CD8-positive, alpha-beta T cell (primary cell): ENCODE measurements at places on chromosomes 3 and 15.

- no peak for DNase-seq
Observed at GRCh38 chr15:61411902-61412510, 182.9 kb upstream of the RORA start.

- DNase-seq = no peak
Observed at GRCh38 chr3:180036092-180036670, 556 bp downstream of the PEX5L start.

- DNase-seq = no peak
Observed at GRCh38 chr15:70702584-70702983, 60.8 kb downstream of the UACA start.

DNA sequence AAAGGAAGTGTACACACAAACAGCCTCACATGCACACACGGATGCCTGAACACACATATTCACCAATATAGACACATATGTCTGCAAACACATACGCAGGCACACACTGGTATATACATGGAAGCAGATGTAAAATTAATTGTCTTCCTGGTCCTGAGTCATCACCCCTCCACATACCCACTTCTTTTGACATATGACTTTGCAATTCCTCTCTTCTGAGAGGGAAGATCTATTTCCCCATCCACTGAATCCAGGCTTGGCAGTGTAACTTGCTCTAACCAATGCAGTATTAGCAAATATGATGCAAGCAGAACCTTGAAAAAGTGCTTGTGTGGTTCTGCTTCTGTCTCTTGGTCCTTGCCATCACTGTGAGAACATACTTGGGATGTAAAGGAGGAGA lies 76.8 kb upstream of the HRH1 start:
- no peak for DNase-seq

GRCh38 chr3:77906102-77906709 lies 866.3 kb downstream of the ROBO2 start:
- no peak for DNase-seq

DNA sequence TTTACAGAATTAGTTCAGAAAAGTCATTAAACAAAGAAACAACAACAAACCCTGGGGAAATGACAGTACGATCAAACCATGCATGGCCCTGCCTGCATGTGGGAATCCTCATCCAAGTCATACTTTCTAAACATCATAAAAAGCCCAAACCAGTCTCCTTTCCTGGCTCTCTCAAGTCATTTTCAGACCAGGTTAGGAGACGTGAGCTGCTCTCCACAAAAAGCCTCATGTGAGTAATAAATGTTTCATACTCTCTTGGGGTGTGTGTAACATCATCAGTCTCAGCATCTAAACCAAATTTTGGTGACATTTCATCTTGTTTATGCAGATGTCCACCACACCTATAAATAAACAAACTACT lies 18.9 kb downstream of the GREM1 start:
- no peak for DNase-seq

DNA sequence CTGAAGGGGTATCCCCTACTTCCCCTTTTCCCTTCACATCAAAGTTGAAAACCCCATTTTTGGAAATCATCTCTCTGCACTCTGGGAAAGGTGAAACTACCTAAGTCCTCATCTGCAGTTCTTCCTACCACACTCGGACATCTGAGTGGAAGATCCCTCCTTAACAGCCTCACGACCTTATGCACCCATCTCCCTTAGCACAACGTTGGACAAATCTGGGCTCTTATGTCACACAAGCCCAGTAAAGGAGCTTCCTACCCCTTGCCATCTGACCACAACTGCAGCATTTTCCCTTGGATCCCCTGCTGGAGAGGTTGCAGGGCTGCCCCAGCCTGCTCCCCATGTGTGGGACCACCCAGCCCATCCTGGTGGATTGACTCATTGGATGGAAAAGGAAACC lies 252.1 kb upstream of the ST8SIA2 start:
- DNase-seq = no peak

GRCh38 chr3:172068977-172069376 lies 29.6 kb downstream of the FNDC3B start:
- DNase-seq = no peak

- no peak for DNase-seq
Observed at GRCh38 chr15:96327155-96327741, 3.3 kb upstream of the NR2F2 start.

DNA sequence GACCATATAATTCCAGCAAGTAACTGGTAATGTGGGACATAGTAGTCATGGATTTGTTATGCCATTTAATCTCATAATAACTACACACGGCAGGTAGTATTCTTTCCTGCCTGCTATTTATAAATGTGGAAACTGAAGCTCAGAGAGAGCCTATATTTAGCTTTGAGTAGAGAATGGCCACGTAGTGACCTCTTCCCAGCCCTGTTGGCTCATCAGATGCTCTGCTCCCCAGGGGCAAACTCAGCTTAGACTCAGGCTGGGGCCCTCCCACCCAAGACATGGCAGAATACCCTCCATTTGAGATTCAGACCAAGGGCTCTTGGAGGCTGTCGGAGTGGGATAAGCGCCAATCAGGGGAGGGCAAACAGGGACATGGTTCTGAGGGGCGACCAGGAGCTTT lies 17.3 kb upstream of the HDAC11 start:
- no peak for DNase-seq

DNA sequence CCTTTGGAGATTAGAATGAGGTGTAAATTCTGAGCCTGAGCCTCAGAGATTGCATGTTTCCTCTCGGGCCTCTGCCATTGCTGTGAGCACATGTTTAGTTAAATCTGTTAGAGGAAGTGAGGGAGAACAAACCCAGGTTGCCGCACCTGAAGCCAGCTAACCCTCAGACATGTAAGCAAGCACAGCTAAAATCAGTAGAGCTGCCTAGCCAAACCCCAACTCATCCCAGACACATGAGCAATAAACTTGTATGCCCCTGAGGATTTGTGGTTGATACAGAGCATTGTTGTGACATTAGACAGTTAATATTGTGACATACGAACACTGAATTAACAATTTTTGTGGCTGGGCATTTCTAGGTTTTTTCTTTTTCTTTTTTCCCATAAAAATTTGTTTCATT lies 41.9 kb downstream of the NMD3 start:
- DNase-seq = no peak

- DNase-seq = no peak
Observed at GRCh38 chr3:72123908-72124441, 339.0 kb upstream of the PROK2 start.

DNA sequence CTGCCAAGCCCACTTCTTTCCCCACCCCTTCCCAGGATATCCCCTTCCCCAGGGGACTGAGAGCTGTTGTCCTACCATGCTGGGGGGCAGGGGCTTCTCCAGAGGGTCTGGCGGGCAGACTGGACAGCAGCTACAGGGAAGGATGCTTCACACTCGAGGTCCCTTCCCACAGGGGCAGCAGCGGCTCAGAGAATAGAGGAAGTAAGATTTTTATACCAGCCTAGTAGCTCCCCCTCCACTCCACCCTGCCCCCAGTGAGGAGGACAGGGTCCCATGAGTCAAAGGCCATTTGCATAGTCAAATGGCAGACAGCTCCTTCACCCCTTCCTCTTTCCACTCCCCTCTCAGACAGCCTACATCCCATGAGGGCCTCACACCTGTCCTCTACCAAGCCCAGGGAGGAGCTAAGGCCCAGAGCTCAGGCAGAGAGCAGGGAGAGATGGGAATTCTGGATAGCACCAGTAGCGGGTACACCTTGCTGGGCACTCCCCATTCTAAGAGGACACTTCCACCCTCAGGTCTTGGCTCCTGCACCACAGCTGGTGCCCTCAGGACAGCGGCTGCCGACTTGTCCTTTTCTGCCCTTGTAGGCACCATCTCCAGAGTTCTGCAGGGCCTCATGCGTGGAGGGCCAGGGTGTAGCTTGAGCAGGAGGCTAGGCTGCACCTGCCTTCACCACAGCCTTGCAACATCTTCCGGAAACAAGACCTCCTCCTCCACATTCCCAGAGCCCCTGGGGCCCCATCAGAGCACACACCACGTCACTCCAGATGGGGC lies at the start of gene TLR9:
TLR9 (minus strand) TSS at position 194 of the 777 bp plus-strand sequence; CDS start at position 78, 116 bp downstream.
- DNase-seq = no peak

DNA sequence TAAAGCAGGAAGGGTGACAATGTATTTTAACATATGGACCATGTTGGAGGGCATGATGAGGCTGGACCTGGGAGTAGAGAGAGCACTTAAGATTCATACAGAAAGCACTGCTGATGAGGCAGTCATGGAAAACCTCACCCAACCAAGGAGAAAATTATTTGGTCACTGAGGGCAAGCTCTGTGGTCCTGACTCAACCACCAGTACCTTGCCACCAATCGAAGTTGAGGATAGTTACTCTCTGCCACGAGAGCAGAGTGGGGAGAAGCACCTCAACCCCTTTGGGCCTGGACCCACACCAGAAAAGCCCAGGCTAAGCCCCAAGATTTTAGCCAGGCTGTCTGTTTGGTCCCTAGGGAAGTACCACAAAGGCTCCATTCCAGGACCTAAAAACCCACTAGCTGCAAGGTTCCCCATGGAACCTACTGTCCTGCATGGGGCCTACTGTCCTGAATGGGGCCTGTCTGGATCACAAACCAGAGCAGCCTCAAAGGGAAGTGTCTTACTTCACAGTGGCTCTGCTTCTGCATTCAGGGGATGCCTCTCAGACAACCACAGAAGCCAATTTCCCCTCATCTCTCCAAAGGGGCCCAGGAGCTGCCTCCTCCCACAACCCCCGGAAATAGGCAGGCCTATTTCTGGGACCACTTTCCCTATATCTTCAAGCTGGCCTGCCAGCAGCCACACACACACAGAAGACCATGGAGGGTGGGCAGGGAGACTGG lies 4.2 kb downstream of the CCDC71 start:
- DNase-seq = no peak

DNA sequence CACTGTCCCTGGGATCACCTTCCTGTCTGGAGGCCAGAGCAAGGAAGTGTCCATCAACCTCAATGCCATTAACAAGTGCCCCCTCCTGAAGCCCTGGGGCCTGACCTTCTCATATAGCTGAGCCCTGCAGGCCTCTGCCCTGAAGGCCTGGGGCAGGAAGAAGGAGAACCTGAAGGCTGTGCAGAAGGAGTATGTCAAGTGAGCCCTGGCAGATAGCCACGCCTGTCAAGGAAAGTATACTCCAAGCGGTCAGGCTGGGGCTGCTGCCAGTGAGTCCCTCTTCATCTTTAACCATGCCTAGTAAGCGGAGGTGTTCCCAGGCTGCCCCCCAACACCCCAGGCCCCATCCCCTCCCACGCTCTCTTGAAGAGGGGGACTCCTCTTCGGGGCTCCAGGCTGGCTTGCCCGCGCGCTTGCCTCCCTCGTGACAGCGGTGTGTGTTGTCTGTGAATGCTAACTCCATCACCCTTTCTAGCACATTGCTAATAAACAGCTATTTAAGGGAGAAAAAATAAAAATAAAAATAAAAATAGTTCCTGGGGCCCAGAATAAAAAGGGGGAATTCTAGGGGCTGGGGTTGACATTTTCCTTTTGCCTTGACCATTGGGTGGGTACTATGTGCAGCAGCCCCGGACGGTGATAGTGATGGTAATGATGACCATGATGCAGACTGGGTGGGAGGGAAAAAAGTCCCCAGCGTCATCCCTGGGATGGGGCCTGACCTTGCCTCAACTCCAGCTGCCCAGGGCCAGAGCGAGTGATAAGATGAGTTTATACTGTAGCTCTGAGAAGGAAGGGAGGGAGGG lies 3.3 kb upstream of the ALAS1 start:
- DNase-seq = no peak

- DNase-seq = no peak
Observed at GRCh38 chr3:20222274-20222673, 36.3 kb upstream of the SGO1 start.

- DNase-seq = no peak
Observed at GRCh38 chr3:136928240-136928639, 29.5 kb upstream of the IL20RB start.

DNA sequence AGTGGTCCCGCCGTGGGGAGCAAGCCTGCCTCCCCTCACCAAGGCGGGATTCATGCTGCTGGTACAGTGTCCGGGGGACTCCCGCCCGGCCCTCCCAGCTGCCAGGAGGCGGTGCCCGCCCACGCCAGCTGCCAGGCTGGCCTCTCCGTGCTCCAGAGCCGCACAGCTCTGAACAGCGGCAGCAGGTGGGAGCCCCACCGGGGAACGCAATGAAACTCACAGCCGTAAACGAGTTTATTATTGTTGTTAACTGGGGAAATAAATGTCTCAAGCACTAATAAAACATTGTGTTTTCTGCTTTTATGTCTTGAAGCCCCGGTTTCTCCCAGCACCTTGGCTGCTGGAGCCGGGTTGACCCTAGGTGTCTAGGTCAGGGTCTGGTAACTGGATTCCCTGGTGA lies 317.7 kb upstream of the TLE3 start:
- DNase-seq = no peak

DNA sequence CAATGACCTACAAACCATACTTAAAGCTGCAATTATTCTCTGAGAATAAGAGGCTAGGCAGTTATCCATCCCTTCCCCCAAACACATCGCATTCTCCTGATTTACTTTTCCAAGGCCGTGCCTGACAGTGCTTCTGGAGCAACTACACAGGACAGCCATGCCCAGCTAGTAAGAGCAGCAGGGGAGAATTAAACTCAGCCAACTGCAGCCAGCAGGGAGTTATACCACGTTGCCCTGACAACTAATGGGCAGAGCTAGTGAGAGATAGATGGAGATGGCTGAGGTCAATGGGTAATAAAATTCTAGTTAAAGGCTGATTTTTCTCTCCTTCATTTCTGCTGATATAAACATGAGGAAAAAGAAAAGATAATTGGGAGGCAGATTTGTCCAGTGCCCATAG lies 193.8 kb upstream of the PPP2R3A start:
- DNase-seq = no peak

GRCh38 chr15:82798531-82799166 lies 7.2 kb downstream of the FSD2 start:
- DNase-seq = no peak

DNA sequence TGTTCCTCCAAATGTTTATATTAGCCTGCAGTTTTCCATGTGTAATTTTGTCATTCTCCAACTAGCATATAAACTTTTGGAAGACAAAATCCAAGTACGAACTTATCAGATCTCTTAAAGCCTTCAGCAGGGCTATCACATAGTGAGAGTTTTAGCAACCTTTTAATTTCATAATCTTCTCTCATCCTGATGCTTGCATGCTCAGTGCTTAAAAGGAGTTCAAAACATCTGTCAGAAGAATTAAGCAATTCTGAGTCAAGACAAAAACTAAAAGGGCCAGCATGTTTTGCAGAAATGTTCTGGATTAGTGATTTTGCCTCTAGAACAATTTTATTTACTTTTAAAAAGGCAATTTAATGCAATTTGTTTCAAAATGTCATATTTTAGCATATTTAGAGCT lies 73.4 kb upstream of the SLC2A2 start:
- DNase-seq = no peak

DNA sequence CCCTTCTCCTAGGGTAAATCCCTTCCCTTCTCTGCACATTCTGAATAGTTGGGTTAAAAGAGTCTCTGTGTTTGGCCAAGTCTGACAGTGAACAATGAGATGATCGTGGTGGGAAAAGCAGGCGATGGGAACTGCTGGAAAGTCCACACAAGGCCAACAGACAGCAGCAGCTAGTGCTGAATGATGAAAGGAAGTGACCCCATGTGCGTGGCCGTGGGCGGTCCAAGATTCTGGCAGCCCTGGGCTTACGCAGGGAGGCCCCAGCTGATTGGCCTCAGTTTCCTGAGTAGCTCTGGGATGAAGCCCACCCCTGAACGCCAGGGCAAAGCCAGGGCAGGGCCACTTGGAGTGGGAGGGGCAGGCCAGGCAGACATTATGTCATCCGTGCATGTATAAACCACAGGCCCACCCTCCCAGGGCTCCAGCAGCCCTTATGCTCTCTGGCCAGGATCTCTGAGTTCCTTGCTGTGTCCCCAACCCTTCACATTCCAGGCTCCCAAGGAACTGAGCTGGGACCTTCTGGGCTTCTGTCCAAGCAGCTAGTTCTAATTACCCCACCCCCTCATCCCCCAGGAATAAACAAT lies 57.8 kb downstream of the CDC25A start:
- DNase-seq = no peak
